KG1 (cell line): ENCODE measurements at places on chromosomes 5 and 9.

- DNase-seq, result no peak
Observed at GRCh38 chr9:98504298-98505282, 204.1 kb downstream of the GABBR2 start.

- no peak for DNase-seq
Observed at GRCh38 chr9:27212191-27212590, 84.8 kb downstream of the EQTN start.

DNA sequence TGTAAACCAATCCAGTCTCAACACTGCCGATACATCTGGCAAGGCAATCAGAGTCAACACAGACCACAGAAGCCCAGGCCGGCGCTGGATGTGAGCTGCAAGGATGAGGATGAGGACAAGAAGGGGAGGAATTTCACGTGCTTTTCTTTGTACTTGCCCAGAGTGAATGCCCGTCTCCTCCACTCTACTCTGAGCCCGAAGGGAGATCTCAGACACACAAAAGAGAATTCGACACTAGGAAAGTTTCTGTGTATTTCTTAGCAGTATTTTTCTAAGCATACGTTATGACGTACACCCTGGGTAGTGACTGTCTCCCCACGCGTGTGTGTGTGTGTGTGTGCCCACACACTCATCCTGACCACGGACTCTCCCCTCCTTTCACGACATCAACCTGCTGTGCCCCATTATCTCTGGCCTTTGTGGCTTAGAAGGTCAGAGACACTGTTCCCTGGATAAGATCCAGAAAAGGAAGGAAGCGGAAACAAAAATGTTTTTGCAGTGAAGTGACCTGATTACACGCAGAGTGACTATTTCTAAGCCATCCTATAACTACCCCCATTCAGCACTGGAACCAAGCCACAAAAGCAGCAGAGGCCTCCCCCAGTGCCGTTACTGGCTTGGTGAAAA is 227.3 kb upstream of the DAPK1 start:
- DNase-seq, result no peak

DNA sequence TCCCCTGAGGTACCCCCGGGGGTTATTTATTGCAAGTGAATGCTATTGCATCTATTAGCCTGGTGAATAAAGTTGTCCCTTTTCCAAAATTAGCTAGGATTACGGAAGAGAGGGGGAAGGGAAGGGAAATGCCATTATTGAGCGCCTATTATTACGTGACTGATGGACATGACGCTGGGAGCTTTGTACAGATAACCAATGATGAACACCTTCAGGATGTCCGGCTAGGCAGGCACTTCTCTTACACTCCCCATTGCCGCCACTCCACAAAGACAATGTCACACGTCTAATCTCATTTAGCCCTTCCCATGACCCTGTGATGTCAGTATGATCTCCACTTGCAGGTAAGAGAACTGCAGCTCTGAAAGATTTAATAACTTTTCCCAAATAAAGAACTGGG is 9.4 kb downstream of the GABRP start:
- DNase-seq, result no peak

GRCh38 chr5:171619196-171619595 is 166.4 kb upstream of the SMIM23 start:
- no peak for DNase-seq

DNA sequence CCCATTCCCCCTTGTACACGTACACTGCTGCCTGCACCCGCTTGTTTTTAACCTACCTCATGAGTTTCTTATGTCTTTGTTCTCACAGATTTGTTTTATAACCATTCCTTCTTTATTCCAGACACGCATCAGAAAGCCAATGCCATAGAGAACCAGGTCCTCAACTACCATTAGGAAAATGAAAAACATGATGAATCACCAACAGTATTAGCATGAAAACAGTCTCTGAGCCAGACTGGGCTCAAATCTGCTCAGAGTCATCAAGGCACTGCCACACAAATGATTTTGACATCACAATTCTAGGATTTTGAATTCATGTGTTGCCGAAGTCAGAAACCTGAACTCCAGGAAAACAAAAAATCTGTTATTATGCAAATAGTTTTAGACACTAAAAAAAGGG is 394.1 kb upstream of the GRIA1 start:
- DNase-seq, result no peak

- no peak for DNase-seq
Observed at GRCh38 chr5:59583810-59584562, 309.5 kb downstream of the PDE4D start.

DNA sequence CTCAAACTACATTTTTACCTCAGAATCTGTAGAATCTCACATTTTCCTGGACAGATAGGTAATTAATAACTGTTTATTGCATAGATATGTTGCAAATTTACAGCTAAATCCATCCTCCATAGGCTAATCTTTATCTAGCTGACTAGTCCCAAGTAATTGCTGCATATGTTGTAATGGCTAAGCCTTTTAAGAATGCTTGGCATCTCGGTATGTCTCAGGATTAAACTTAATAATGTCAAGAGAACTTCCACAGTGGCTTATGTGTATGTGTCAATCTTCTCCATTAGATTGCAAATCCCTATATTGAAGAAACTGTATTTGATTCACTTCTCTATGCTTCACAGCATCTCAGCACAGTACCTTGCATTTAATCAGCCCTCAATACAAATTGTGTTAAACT is 131.9 kb downstream of the PRDM9 start:
- no peak for DNase-seq

GRCh38 chr9:7542693-7543092 is 256.9 kb downstream of the DMAC1 start:
- no peak for DNase-seq

DNA sequence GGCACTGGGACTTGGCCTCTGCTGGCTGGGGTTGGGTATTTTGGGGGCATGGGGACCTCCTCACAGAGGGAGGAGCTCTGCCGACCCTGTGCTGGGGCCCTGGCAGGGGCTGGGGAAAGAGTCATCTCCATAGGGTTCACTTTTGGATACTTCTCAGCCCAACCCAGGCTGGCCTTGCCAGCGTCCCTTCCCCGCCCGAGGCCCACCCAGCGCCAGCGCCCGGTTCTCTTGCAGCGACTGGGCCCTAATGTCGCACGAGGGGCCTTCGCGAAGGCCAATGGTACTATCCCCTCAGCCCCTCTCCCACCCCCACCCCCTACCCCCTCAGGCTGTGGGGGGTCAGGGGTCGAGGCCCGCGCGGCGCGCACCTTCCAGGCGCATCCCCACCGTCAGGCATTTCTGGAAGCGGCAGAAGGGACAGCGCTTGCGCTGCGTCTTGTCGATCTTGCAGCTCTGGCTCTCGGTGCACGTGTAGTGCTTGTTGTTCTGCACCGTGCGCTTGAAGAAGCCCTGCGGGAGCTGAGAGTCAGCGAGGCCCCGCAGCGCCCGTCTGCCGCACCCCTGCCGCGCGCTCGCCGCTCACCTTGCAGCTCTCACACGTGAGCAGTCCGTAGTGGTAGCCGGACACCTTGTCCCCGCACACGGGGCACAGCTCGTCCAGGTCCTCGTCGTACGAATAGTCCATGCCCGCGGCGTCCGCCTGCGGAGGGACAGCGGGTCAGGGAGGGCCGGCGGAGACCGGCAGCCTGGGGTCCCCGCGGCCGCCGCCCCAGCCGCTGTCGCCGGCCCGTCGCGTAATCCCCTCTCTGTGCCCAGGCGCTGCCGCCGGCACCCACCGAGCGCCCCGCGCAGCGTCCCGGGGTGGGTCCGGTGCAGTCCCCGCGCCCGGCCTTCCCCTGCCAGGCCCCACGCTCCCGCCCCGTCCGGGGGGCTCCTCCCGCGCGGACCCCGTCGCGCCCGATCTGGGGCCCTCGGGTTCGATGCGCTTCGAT is 4.2 kb downstream of the NR5A1 start:
- no peak for DNase-seq

DNA sequence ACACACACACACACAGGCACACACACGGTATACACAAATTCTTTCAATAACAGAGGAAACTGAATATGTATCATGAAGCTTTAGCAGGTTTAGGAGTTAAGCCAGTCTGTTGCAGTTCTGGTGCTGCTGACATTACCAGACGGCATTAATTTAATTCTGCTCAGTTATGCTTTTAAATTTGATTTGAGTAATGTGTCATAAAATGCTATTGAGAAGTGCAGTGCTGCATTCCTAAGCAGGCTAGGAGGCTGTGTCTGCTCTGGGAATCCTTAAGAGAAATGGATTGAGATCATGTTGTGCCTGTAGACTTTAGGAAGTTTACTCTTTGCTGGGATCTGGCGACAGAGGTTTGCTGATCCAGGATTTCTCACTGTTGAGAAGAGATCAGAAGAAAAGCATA is 733.8 kb downstream of the BRINP1 start:
- DNase-seq, result no peak

GRCh38 chr9:73583576-73583975 is 431.9 kb downstream of the ANXA1 start:
- DNase-seq, result no peak

DNA sequence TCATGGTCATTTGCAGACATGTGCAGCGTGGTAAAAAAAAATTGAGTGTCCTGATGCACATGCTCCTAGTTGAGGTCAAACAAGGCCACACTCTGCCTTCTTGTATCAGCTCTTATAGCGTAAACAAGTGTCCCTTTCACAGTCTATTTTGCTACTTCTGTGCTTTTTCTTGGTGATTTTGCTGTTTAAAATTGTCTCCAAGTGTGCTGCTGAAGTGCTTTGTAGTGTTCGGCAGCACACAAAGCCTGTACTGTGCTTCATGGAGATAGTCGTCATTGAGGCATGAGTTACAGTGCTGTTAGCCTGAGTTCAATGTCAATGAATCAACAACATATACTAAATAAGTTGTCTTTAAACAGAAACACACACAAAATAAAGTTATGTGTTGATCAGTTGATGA is 690.4 kb upstream of the MEF2C start:
- no peak for DNase-seq

DNA sequence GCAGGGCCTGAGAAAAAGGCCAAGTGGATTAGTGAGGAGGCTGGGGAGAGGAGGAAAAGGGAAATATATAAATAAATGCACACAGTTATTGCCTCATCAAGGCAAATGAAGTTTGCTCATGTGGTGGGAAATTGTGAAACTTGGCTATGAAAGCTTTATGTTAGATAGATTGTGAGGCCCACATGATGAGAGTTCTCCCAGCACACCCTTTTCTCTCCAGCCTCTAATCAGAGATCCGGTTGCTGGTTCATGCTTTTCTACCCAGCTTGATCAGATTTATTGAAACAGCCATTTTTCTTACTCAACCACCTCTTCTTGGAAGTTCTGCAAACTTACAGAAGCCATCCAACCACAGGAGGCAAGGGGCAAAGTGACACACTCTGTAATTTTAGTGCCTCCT is 125.8 kb upstream of the KLF4 start:
- DNase-seq, result no peak

- DNase-seq, result no peak
Observed at GRCh38 chr9:36317766-36318165, 59.5 kb upstream of the GNE start.

GRCh38 chr5:138912093-138912492 is 37.0 kb upstream of the LRRTM2 start:
- no peak for DNase-seq

DNA sequence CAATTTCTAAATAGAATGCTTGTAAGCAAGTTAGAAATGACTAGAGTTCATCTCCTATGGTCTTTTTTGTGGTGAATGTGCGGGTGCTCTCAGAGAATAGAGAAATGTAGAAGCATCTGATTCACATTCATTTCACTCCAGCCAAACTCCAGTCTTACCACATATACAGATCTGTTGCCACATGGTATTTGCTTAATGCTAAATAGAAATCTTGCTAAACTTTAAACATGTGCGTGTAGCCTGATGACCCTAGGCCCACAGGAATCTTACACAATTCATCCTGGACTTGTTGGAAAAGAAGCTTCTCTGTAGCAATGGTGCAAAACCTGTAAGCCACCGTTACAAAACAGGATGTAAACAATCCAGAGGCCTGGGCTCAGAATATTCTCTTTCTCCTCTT is 135.2 kb downstream of the PCSK1 start:
- no peak for DNase-seq

DNA sequence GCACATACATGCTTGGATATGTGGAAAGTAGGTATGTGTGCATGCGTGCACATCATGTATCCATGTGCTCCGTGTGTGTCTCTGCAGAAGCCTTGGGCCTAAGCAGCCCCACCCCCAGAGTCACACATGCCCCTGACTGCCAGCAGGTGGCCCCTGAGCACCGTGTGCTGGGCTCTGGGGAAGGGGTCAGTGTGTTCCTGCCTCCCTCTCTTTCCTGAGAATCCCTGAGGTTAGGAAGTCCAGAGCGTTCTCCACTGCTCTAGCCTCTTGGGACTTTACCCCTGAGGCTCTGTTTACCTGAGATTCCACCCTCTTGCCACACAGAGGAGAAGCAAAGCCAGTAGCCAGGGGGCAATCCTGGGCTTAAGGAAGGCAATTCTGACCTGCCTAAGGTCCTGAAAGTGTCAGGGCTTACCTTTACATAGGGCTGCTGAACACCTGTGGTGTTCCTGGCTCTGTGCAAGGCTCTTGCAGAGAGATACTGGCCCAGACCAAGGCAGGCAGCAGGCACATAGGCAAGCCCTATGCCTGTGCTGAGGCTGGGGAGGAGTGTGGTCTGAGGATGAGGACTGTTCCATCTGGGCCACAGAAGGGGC is 207.3 kb downstream of the TMEM38B start:
- DNase-seq, result peak; percentile 23

DNA sequence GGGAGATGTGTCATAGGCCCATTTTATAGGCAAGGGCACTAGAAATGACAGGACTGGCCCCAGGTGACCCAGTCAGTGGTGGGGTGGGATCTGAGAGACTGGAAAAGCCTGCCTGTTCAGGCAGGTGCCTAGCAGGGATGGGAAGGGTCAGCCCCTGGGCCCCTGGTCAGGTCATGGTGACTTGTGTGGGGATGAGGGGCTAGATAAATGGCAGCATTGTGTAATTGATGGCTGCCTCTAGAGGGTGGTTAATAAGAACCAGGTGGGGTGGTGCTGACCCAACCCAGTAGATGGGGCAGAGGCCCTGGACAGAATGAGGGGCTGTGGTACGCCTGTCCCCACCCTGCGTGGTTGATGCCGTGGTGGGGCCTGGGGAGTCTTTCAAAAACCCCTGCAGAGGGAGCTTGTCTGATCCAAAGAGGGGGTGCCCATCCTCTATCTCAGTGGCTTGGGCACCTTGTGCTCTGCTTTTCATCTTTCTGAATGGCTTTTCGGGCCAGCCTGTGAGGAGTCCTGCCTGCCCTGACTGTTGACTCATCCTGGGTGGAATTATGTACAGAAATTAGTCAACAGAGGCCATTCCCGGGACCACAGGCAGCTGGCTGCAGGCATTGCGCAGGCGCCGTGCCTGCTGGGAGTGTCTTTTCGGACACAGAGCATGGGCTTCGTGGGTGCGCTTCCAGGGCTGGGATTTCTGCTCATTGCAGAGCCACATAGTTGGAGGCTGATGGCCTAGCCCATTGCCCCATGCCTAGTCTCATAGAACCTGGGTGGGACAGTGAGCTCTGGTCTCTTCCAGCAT is 93.6 kb upstream of the PITX1 start:
- DNase-seq, result no peak

DNA sequence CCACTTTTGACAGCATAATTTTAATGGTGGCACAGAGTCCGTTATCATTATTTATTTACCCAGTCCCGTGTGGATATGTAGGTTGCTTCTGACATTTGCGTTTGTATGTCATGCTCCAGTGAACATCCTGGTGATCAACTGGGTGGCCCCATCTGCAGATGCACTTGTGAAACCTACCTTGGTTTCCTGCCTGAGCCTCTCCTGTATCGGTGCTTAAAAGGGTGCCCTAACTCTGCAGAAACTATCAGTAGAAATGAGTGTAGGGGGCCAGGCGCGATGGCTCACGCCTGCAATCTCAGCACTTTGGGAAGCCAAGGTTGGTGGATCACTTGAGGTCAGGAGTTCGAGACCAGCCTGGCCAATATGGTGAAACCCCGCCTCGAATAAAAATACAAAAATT is 92.1 kb upstream of the IER5L start:
- no peak for DNase-seq

- DNase-seq, result no peak
Observed at GRCh38 chr9:94648185-94648584, 8.9 kb upstream of the FBP1 start.
